Epithelial cell of alveolus of lung (primary cell): ENCODE measurements at places on chromosomes 7 and 10. TPM values are rescaled to one million over a fixed set of nuclear protein-coding genes. Genes with fewer than 3 reads are reported as not detected.

Gene GSAP
- 0.24 and 5.3 TPM in 2 replicates for total RNA-seq

Gene ADRA2A
- total RNA-seq = not detected in 2 replicates

Gene RBP3
- total RNA-seq = not detected in 2 replicates

Gene MUC12
- 3.0 TPM in 1 of 2 replicates, not detected in the other for total RNA-seq

Gene NKX6-2
- not detected in 2 replicates for total RNA-seq
